ENCODE measurements at places on chromosomes 7 and 10. TPM values are rescaled to one million over a fixed set of nuclear protein-coding genes. Genes with fewer than 3 reads are reported as not detected.

Gene LLCFC1
- total RNA-seq: not detected

Gene PRKCQ
- not detected for total RNA-seq

Gene PDE6C
- not detected for total RNA-seq

Gene SEMA3C
- total RNA-seq: not detected

Gene TLX1
- not detected for total RNA-seq

Gene ACTL6B
- total RNA-seq: not detected
